ENCODE measurements at places on chromosomes 13 and 19. TPM values are rescaled to one million over a fixed set of nuclear protein-coding genes. Genes with fewer than 3 reads are reported as not detected.

CNN1 gene
- 525 TPM for total RNA-seq

NTF4 gene
- 7.0 TPM for total RNA-seq

TMEM238 gene
- 19.6 TPM for total RNA-seq

BCAM gene
- total RNA-seq, result 258 TPM

METTL21C gene
- not detected for total RNA-seq

LIM2 gene
- not detected for total RNA-seq

ZNF90 gene
- 4.5 TPM for total RNA-seq

GMIP gene
- total RNA-seq, result 11.6 TPM

HRC gene
- 6.7 TPM for total RNA-seq

ZNF415 gene
- 22.8 TPM for total RNA-seq

CDKN2D gene
- 3.7 TPM for total RNA-seq

LILRB2 gene
- total RNA-seq, result 0.09 TPM

CYP4F12 gene
- 50.9 TPM for total RNA-seq

WDR87 gene
- total RNA-seq, result 2.0 TPM

DOCK6 gene
- 38.7 TPM for total RNA-seq

SBSN gene
- 0.32 TPM for total RNA-seq

ZNF208 gene
- 12.4 TPM for total RNA-seq

CATSPERD gene
- 1.4 TPM for total RNA-seq

UBE2L5 gene
- total RNA-seq, result 0.18 TPM

Data from prostate gland (tissue), 2 donors.